ENCODE measurements at places on chromosomes 6 and 20.

GRCh38 chr6:118350881-118351430 lies 197.1 kb upstream of the PLN start:
- peak; percentile 30 for DNase-seq

GRCh38 chr6:72832271-72832670 lies 210.4 kb downstream of the KCNQ5 start:
- DNase-seq: no peak

- no peak for DNase-seq
Observed at GRCh38 chr6:149379977-149380376, 20.1 kb upstream of the SUMO4 start.

GRCh38 chr20:18265441-18265840 lies 22.9 kb upstream of the ZNF133 start:
- DNase-seq: no peak

DNA sequence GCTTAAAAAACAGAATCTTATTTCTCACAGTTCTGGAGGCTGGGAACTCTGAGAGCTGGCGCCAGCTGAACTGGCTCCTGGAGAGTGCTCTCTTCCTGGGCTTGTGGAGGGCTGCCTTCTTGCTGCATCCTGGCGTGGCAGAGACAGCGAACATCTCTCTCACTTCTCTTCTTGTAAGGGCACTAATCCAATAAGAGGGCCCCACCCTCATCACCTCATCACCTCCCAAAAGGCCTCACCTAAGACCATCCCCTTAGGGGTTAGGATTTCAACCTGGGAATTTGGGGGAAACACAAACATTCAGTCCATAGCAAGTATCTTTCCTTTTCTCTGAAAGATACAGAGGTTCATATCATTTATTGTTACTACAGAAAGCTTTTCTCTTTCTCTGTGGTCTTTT lies 23.9 kb downstream of the PNLDC1 start:
- DNase-seq: no peak

- no peak for DNase-seq
Observed at GRCh38 chr6:5152460-5152859, 67.3 kb downstream of the PPP1R3G start.

GRCh38 chr20:60851826-60852704 lies 400.0 kb upstream of the CDH4 start:
- DNase-seq: no peak

GRCh38 chr20:21661488-21662055 lies 43.9 kb upstream of the PAX1 start:
- no peak for DNase-seq

DNA sequence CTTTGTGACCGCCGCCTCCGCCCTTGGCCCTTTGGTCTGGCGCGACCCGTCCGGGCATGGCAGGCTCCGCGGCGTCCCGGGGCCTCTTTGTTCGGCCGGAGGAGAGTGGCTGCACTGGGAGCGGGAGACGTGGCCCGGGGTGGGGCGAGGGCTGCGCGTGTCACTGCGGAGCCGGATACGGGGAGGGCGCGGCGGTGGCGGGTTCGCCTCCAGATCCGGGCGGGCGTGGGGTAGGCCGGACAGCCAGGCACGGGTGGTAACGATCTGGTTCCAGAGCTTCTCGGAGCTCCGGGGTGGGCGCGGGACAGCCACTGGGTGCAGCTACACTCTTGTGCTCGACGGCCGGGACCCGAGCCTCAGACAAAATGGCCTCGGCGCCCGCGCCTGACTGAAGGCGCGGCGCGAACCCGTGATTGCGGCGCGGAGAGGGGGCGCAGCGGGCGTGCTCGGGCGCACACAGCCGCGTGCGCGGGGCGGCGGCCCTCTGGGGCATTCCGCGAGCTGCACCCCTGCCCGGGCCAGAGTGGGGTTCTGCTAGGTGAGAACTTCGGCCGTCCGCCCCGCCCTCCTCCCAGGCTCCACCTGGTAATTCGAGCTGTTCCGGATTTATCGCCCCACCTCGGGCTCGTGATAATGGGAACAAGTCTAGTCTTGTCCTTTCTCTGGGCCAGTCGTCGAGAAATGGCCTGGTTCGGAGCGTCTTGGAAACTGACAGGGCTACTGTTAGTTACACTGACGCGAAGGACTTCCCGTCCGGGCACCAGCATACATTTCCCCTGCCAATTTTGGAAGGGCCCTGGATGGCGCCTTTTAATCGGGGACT lies 1.0 kb downstream of the LOC128125822 start:
- DNase-seq: peak; percentile 82

GRCh38 chr6:21354805-21355238 lies 238.7 kb upstream of the SOX4 start:
- DNase-seq: no peak

DNA sequence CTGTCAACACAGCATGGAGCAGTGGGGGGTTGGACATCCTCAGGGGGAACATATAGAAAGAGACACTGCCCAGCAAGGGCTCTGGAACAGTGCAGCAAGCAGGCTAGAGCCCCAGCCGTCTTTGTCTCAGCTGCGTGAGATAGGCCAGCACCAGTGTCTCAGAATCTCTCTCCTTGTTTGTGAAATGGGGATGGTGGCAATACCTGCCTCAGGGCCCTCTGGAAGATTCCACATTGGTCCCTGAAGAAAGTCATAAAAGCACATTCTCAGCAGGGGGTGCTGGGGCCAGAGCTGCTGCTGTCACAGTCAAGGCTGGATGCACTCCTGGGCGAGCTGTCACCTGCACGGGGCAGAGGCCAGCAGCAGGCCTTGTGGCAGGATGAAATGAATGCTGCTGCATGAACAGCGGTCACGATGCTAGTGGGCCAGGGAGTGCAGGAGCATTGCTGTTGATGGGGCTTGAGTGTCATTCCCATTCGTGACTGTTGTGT lies 121.7 kb downstream of the SYCP2 start:
- no peak for DNase-seq

DNA sequence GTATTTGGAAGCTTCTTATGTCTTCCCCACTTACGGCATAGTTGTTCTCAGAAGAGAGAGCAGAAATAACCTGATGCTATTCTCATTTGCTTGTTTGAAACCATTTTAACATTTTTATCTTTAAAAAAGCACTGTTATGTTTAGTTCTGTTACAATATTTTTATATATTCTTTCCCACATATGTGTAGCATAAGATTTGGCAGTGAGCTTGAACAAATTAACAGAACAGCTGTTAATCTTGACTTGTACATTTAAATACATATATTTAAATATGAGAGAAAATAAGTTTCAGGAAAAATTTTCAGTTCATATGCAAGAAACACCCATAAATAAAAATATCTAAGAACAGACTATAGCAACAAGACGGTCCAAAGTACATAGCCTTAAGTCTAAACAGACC lies 431.7 kb upstream of the IRAK1BP1 start:
- DNase-seq: no peak

DNA sequence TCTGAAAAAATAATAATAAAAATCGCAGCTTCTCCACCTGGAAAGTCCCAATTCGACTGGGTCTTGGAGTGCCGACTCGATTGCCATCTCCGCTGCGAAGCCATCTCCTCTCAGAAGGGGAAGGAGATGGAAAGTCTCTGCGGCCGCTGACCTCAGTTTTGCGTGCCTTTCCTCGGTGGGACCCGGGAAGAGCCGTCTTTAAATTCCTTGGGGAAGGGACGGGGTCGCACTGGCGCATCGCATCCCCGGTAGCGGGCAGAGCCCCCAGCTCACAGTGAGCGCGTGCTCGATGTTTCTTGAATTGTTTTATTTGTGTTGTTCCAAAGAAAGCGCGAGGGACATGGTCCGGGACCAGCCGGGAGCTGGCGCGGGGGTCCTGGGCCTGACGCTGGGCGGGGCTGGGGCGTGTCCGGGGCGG lies 270 bp upstream of the TIAM2 start:
- DNase-seq: no peak

- peak; percentile 88 for DNase-seq
Observed at GRCh38 chr6:148464319-148465010, 121.8 kb downstream of the SASH1 start.

GRCh38 chr6:10268111-10268510 lies 146.8 kb downstream of the TFAP2A start:
- no peak for DNase-seq

GRCh38 chr6:139640448-139640847 lies 266.0 kb upstream of the CITED2 start:
- DNase-seq: no peak

DNA sequence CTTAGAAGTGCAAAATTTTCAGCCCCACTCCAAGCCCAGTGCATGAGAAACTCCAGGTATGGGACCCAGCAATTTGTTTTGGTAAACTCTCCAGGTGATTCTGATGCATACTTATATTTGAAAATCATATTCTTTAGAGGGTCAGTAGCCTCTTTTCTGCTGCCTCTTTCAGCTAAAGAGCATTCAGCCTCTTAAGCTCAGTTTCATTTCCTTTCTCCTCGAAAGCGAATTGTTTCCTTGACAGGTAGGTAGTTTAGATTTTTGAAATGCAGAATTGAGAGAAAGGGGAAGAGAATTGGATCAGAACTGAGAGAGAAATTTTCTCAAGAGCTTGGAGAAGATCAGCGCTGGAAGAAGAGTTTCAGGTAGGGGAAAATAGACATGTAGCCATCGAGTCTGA lies 995.8 kb upstream of the FLRT3 start:
- DNase-seq: no peak

- peak; percentile 39 for DNase-seq
Observed at GRCh38 chr6:89475101-89475500, 42.1 kb downstream of the ANKRD6 start.

DNA sequence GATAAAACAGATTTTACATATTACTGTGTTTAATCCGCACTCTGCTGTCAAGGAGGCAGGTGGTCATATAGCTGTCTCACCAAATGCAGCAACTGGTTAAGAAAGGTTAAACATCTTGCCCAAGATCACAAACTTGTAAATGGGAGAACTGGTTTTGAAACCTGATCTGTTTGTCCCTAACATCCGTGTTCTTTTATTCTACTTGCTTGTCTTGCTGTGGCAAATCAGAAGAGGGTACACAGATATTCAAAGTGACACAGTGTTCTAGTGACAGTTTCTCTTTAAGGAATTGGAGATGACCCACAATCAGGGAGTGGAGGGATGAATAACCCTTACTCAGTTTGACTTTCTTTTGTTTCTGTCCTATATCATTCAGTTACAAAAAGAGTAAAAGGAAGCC lies 83.0 kb upstream of the SGK1 start:
- no peak for DNase-seq

DNA sequence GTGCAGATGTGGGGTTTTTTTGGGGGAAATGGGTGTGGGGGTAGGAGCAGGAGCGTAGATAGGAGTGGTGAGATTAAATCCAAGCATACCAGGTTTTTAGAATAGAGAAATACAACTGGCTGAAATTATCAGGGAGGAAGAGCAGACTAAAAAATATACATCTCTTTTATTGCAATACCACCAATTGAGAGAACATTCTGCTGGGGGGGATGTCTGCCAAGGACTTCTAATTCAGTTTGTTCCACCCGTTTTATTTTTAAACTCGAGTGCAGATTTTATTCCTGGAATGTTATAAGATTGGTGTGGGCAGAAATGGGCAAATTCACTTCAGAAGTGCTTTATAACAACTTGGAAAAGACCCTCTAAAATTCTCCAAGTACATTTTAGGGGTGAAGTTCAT lies 192.7 kb downstream of the GMPR start:
- DNase-seq: no peak

GRCh38 chr6:89117211-89118108 lies at the start of gene SRSF12:
SRSF12 (minus strand) TSS chr6:89118071; CDS start chr6:89117887, 184 bp downstream.
- DNase-seq: peak; percentile 75

Measured in adipocyte (in vitro differentiated cells).